Hepatic stellate cell (primary cell): ENCODE measurements at places on chromosomes 7 and 10.

GRCh38 chr10:95406651-95407280, 116.0 kb upstream of the PDLIM1 start:
- DNase-seq, result no peak

- DNase-seq, result no peak
These were observed 32.3 kb downstream of the PITRM1 start for GRCh38 chr10:3140280-3140679.

DNA sequence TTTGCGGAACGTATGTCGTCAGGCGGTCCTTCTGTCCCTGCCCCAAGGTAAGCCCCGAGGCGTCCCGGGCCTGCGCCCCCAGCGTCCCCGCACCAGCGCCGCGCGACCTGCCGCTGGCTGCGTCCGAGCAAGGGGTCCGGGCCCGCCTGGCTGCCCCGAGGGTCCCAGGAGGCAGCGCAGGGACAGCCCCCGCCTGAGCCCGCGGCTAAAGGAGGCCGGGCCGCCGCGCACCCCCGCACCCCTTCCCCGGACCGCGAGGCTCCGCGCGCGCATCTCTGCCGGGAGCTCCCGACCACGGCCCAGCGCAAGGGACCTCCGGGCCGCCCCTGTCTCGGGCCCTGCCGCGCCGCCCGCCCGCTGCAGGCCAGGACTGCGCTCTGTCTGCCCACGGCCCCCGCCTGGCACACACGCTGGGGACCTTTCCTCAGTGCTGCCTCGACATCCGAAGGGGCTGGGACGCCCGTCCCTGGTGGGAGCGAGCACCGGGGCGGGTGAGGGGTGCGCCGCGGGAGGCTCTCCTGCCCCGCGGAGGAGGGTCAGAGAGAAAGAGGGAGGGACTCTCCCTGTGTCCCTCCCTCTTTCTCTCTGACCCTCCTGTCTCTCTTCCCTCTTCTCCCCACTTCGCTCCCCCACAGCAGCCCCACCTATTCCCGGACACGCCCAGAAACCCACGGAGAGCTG, 25.0 kb downstream of the SHH start:
- no peak for DNase-seq

- no peak for DNase-seq
These were observed 235.1 kb upstream of the CXCL12 start for GRCh38 chr10:44619975-44620374.

GRCh38 chr10:109403551-109403950, 519.8 kb downstream of the XPNPEP1 start:
- no peak for DNase-seq

GRCh38 chr10:101053516-101053915, 8.3 kb upstream of the KAZALD1 start:
- DNase-seq, result peak; percentile 56

DNA sequence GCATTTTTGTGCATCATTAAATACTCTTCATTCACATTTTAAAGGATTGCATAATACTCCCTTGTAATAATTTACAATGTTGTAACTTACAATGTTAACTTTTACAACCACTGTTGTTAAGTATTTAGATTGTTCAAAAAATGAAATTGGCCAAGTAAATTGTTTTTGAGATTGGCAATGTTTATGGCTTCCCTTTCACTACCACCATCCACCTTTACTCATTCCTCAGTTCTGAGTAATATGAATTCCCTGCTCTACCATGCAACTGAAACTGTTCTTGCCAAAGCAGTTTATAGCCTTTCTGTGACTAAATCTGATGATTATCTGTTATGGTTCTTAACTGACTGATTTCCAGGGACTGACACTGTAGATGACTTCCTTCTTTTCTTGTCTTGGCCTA, 80.5 kb upstream of the TMEM106B start:
- DNase-seq, result no peak

- peak; percentile 52 for DNase-seq
These were observed 104.2 kb upstream of the EEPD1 start for GRCh38 chr7:36048902-36049240.

GRCh38 chr10:101778781-101779543, 3.0 kb upstream of the FGF8 start:
- DNase-seq, result peak; percentile 62

DNA sequence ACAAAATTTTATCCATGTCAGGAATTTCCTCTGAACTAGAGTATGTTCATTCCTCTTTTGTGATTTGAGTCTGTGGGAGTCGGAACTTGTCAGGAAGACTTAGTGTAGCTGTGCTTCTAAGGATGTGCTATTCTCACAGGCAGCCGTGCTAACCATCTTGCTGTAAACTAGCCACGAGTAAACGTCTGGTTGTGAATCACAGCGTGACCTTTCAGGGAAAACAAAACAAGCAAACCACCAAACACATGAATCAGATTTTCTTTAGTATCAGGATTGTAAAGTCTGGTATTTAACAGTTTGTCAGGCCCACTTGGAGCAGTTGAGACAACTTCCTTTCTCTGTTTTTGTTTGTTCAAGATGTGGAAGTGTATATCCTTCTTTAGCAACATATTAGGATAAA, 32.0 kb downstream of the AUTS2 start:
- DNase-seq, result no peak

DNA sequence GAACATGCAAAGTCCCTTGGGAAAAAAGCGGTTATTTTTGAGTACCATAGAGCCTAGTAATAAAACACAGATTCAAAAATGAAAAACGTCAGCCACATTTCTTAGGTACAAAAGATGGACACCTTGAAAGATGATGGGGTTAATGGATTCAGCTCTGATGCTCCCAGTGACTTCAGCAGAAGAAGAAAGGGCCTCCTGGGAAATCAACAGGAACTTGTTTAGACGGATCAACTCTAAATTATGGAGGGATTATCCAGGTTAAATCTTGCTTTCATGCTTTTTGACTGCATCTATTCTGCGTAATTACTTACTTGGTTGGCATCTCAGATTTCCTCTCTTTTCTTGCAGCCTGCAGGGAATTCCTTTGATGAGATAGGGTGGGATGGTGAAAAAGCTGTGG, 82.5 kb downstream of the TMEM178B start:
- no peak for DNase-seq

DNA sequence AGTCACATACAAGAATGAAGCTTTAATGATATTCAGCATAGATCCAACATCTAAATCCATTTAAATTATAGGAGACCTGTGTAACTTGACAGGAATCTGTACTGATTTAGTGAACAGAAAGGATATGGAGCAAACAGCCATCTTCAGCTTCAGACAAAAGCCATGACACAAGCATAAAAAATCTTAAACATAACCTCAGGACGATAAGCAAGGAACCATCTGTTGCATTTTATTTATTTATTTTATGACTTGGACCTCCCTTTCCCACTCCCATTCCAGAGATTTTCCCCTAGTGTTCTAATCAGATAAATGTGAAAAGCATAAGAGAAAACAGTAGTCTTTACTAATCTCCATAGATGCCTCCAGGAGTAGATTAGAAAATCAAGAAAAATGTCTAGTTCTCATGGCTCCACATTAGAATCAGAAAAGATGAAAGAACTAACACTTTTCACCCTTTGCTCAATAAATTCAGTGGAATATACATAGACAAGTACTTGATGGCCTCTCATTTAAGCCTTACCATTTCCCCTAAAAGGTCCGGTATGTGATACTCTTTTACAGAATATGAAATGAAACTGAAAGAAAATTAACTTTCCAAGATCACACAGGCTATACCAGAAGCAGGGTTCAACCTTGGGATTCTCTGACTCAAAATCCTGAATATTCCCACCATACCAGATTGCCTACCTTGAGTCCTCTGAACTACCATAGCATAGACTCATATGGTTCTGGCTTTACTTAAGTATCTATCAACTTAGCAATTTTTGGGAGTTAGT, 15.2 kb downstream of the CACNA2D1 start:
- DNase-seq, result peak; percentile 48

DNA sequence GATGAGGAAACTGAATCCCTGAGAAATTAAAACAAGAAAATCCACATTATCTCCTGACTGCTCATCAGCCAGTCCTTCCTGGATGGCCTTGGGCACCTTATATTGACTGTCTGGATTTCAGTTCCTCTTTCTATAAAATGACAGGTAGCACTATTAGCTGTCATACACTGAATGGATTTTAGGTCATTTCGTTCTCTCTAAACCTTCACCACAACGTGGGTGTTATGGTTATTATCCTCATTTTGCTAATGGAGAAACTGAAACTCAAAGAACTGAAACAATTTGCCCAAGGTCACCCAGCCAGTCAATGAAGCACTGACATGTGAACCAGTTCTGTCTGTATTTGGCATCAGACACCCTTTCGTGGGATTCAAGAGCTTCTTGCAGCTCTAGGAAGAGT, 193.8 kb downstream of the CYP26A1 start:
- no peak for DNase-seq

DNA sequence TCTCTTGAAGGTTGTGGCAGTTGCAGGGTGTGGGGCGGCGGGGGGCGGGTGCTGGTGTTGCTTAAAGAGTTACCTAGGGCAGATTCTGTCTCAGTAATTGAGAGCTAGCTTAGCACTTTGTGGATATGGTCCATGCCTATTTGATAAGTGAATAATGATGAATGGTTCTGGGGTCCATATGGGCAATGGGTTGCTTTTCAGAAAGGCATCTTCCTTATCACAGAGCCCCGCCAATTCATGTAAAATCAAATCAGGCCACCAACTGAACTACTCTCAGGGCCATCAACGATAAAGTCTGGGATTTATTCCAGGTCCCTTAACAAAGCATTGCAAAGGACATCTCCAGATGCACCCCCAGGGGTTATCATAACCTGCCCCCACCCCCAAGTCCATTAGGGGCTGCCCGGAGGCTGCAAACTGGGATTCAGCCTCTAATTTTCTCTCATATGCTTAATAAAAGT, 1.8 kb upstream of the PRRT4 start:
- DNase-seq, result no peak

DNA sequence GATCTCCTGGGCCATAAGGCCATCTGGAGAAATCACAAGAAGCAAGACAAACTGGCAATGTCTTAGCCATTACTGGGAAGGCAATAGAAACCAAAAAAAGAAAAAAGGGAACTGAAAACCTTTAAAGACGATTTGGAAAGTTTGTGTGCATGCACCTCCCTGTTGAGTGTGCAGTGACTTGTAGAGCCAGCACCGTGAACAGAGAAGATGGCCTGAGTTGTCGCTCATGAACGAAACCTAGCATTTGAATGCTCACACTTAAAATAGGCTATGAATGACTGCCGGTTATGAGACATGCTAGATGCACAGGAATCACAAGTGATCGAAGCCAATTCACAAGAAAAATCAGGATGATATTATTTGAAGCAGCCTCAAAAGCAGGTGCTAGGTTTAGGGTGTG, 151.3 kb upstream of the ADO start:
- DNase-seq, result no peak

DNA sequence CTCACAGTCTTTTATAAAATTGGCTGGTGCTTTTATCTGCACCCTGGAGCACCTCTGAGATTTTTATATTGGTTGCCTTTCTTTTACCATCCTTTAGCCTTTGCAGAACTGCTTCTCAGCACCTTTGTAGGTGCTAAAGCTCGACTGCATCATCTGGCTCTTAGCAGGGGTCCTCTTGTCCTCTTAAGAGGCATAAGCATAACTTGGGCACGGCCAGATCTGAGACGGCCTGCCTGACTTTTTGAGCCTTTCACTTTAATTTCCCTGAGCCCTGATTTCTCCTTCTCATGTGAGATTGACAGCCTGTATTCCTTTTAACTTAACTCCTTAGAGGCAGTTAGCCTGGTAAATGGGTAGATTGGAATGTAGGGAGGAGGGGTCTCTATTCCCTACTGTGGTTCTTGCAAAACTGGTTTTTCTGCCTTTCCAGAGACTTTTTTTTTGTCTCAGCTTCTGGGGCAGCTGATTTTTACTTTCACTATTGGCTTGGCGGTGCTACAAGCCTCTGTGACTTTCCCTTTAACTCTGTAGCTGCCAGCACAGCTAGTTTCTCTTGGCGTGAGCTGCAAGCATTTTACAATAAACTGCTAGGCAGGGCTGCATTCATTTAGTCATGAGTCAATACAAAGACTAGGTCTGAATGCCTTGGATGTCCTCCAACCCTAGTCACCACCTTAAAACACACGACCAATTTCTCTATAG, 24.0 kb downstream of the ZPBP start:
- no peak for DNase-seq

DNA sequence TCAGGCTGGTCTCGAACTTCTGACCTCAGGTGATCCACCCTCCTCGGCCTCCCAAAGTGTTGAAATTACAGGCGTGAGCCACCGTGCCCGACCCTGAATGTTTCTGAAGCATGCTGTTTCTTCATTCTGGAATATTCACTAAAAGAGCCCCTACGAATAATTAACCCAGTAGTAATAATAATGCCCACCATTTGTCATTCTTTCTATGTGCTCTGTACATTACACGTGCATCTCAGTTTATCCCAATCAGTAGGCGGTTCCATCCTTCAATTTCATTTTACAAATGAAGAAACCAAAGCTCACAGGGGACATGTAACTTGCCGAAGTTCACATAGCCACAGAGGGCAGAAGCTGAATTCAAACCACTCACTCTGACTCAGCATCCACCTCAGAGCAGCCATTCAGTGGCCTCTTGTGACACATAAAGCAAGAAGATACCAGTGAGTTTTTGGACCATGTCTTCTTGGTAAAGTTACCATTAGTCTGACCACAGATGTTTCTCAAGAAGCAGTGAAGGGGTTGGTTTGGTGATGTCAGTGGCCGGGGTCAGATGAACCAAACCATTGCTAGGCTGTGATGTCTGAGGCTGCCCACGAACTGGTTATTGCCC, 71.9 kb upstream of the DUSP5 start:
- peak; percentile 83 for DNase-seq

- DNase-seq, result no peak
These were observed 6.9 kb downstream of the LYZL1 start for GRCh38 chr10:29295813-29296212.

- no peak for DNase-seq
These were observed 340.4 kb downstream of the TCERG1L start for GRCh38 chr10:130971123-130971435.

- DNase-seq, result no peak
These were observed 75.8 kb downstream of the C1GALT1 start for GRCh38 chr7:7257899-7258692.

DNA sequence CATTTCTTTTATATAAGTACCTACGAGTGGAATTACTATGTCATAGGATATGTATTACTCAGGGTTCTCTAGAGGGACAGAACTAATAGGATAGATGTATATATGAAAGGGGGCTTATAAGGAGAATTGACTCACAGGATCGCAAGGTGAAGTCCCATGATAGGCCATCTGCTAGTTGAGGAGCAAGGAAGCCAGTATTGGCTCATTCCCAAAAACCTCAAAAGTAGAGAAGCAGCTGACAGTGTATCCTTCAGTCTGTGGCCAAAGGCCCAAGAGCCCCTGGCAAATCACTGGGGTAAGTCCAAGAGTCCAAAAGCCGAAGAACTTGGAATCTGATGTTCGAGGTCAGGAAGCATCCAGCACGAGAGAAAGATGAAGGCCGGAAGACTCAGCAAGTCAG, 59.8 kb downstream of the GALNT17 start:
- no peak for DNase-seq

DNA sequence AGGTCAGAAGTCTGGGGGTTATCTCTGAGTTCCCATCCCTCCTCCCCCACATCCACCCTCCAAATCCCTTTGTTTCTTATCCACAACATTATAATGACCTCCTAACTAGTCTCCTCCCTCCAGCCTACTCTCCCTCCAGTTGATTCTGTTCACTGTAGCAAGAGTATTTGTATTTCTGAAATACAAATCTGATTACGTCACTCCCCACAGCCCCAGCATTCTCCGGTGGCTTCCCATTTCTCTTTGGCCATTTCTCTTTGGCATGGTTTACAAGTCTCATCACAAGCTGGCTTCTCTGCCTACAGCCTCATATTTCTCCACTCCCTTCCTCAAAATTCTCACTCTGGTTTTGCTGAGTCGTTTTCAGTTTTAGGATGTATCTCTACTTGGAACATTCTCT, 24.6 kb upstream of the MRPS33 start:
- peak; percentile 31 for DNase-seq

GRCh38 chr7:156638443-156639077, 2.0 kb upstream of the RNF32 start:
- no peak for DNase-seq

- DNase-seq, result no peak
These were observed 12.2 kb downstream of the PLAC9 start for GRCh38 chr10:80144696-80145131.
